ENCODE measurements at places on chromosomes 11 and 22. TPM values are rescaled to one million over a fixed set of nuclear protein-coding genes. Genes with fewer than 3 reads are reported as not detected.

- DNase-seq, result no peak
Observed at GRCh38 chr11:131121426-131122333, 205.4 kb upstream of the SNX19 start.

The B3GAT1 gene
- total RNA-seq, result 0.09 TPM

The XKR3 gene
- total RNA-seq, result not detected

The LDLRAD3 gene
- 12.0 TPM for total RNA-seq

- DNase-seq, result no peak
Observed at GRCh38 chr11:88692306-88693086, 355.0 kb upstream of the CTSC start.
